Anterior cingulate cortex (tissue), 58 donors: ENCODE measurements at places on chromosomes 6 and 20.

- DNase-seq, result no peak
Measured at GRCh38 chr6:20069021-20069522, 143.2 kb downstream of the MBOAT1 start.

GRCh38 chr6:9057937-9058336, 622.6 kb upstream of the SLC35B3 start:
- no peak for DNase-seq

DNA sequence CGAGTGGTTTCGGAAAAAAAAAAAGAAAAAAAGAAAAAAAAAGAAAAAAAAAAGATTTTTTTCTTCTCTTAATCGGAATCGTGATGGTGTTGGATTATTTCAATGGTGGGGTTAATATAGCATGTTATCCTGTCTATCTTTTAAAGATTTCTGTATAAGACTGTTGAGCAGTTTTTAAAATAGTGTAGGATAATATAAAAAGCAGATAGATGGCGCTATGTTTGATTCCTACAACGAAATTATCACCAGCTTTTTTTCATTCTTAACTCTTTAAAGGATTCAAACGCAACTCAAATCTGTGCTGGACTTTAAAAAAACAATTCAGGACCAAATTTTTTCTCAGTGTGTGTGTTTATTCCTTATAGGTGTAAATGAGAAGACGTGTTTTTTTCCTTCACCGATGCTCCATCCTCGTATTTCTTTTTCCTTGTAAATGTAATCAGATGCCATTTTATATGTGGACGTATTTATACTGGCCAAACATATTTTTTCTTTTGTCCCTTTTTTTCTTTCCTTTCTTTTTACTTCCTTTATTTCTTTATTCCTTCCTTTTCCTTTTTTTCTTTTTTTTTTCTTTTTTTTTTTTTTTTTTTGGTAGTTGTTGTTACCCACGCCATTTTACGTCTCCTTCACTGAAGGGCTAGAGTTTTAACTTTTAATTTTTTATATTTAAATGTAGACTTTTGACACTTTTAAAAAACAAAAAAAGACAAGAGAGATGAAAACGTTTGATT, 3.6 kb downstream of the SOX4 start:
- no peak for DNase-seq

DNA sequence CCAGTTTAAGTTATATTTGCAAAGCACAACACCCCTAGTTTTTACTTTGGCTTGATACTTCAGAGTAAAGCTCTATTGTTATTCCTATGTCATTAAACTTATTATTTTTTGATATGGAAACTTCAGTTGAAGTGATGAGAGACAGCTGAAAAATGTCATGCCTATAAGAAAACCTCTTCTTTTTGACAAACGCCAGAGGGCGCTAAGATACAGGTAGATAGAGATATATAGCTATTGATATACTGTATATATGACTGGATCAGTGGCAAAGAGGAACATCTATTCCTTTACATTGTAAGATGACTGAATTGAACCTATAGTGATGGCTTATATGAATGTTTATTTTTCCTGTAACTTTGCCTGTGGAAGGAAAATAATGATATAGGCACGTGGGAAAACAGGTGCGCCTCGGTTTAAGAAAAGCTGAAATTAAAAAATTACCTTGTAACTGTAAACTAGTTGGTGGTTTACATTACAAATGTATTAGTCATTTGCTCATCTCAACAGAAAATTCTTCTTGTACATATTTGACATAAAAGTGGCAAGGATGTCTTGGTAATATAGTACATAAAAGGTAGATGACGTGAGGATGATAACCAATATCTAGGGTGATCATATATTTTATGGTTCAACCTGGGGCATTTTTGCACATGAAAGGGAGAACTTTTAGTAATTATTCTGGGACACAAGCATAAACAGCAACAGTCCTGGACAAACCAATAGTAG, 74.1 kb downstream of the LAMA4 start:
- no peak for DNase-seq

DNA sequence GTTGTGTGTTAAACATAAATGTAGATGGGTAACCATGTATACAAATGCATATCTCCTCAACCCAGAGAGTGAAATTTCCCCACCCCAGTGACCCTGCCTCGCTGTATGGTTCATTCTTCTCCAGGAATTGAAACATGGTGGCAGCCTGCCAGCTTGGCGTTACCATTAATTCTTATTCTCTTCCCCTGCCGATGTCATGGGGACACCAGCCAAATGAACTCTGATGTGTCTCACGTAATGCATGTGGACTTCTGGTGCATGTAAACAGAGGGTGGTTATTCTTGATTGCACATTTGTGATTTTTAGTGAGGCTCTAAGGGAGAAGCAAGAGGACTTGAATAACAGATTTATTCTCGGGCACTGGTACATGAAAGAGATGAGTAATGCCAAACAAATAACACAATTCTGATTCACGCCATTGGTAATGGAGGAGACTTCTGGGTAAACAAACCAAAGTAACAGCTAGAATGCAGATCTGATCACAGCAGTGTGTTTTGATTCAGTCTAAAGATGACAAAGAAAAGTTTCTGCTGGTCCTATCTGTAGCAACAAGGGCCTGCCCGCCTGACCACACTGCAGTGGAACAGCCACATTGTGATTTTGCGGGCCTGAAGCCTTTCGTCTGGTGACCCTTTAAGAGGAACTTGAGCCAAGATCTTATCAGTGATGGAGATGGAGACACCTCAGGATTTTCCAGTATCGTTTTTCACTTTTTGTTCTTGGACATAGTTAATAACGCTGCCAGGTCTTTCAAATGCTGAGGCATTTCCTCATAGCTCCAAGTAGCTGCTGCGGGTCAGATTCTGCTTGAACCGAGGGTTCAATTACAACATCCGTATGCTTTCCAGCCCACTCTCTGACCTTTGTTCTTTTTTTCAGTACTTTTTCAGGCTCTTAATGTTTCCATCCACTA, 171.8 kb upstream of the AKAP12 start:
- DNase-seq, result peak; percentile 33
